ENCODE measurements at places on chromosomes 6 and 20.
A peak's percentile ranks its signal among the peaks of the same experiment; 100 is the strongest.

GRCh38 chr20:10857352-10858070 lies 183.7 kb upstream of the JAG1 start:
- no peak for DNase-seq

GRCh38 chr20:2149507-2149906 lies 47.9 kb downstream of the STK35 start:
- DNase-seq = no peak

DNA sequence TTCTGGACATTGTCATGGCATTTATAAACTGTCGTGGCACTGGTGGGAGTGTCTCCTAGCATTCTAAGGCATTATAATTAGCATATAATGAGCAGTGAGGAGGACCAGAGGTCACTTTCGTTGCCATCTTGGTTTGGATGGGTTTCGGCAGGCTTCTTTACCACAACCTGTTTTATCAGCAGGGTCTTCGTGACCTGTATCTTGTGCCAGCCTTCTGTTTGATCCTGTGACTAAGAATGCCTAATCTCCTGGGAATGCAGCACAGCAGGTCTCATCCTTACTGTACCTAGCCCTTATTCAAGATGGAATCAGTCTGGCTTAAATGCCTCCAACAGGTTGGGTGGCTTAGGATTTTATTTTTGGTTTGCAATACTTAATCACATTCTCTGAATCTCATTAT lies 142.7 kb upstream of the GGTLC1 start:
- DNase-seq = no peak

DNA sequence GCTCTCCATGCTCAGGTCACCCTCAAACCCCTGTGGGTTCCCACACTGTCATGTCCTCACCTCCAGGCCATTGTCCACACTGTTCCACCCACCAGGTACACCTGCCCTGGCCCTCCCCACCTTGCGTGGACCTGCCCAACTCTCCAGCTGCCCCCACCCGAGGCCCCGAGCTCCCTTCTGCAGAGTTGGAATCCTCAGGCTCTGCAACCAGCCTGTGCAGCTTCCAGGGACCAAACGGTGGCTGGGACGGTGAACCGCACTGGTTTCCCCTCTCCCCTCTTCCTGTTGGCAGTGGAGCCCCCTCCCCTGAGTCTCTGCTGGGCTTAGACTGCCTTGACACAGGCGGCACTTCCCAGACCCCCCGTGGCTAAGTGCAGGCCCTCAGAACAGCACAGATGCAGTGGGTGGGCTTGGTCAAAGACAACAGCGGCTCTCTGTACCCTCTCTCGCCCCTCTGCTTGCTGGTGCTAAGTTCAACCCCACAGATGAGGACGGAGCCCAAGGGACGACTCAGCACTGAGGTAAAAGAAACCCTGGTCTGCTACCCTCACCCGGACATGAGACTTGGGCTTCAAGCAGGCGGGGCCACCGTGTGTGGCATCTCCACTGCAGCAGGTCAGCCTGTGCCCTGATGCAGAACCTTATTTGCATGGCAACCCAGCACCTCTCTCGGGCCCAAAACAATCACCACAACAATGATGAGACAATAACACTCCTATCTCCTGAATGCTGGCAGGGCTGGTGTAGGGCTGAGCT lies 11.0 kb downstream of the ZBP1 start:
- DNase-seq = no peak

DNA sequence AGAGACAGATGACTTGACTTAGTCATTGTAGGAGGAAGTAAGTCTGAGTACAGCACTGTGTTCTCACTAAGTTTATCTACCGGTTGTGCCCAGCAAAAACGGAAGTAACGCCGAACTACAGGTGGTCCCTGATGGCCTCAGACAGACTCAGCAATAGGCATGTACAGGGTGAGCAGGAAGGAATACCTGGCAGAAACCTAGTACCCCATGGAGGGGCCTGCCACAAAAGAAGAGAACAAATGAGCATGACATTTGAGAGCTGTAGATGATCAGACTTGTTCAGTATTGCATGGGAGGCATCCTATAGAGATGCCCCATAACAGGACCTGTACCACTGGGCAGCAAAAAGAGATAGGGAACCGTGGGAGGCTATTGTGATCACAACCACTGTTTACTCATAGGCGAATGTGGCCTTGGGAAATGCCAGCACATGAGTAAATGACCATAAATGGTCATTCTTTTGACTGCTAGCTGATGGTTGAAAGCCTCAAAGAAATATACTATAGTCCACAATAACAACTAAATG lies 106.4 kb upstream of the TAB2 start:
- DNase-seq = peak; percentile 51

DNA sequence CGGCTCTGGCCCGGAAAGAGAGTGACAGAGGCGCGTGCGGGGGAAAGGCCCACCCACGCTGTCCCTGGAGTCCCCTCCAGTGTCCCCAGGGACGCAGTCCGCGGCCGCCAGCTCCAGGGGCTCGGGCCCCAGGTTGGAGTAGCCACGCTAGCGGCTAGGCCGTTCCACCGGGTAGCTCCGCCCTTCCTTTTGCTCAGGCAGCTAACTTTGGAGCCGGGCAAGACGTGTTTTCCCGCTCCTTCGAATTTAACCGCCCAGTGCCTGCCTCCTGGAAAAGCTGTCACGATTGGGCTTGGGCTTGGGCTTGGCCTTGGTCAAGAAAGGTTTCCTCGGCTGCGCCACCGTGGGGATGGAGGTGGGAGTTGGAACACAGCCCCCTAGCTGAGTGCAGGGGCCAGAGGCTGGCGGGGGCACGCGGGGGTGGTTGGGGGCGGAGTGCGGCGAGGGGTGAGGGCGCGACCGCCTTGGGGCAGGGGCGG lies 4.7 kb downstream of the LINC00237 start:
- DNase-seq = peak; percentile 12

DNA sequence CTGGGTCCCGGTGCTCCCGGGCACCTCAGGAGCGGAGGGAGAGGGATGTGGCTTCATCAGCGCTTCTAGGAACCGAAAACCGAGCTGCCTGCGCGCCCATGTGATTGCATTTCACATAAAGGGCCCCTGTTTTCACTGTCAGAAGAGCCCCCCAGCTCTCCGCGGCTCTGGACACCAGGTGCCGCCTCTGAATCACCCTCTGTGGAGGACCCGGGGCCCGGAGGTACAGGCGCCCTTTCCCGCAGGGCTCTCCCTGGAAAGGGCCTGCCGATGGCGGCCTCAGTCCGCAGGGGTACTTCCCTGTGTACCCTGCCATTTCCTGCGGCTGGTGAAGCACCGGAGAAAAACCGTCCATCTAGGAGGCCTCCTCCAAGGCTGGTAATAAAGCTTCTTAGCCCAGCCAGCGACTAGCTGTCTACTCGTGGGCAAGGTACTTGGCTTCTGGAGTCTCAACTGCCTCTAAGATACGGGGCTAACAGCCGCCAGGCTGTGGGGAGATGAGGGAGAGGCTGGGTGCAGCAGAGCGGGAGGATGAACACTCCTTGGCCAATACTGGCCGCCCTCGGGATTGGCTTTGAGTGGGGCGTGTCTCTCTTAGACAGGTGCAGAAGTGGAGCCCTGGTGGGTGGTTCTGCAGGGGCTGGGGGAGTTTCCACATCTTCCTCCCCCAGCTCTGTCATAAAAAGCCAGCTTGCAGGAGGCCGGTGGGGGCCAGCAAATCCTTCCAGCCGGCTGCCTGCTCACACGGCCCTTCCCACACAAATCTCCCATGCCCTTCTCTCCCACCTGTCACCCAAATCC lies 1.6 kb downstream of the PPP1R16B start:
- peak; percentile 41 for DNase-seq

DNA sequence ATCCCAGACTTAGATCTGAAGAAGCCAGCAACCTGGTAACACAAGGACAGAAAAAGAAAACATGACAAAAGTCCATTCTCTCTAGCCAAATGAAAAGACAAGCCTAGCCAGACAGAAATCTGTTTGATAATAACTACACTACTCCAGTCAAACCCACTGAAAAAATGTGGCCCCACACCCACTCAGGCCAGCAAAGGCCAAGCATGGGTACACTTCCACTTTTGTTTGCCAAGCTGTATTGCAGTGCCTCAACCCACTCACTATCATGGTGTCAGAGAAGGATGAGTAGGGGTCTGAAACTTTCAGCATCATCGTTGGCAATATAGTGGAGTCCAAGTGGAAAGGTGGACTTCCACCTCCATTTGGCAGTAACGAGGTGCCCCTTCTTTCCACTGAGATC lies 45.8 kb downstream of the EPM2A start:
- DNase-seq = no peak

- DNase-seq = no peak
Measured at GRCh38 chr20:3557237-3557785, 86.5 kb downstream of the ATRN start.

DNA sequence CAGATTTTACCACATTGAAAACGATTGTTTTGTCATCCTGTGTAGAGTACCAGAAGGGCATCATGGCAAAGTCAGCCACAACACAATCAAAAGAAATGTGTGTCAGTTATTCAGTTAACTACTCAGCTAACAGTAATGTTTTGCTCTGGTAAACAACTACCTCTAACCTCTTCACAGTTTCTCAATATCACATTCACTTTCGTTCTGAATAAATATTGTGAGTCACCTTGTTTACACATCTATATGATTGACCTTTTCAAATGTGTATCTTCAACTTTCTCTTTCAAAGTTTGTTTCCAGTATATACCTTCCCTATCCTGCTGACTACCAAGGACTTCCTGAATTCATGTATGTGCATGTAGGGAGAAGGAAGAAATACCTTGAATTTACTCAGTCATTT lies 216.6 kb upstream of the UFL1 start:
- no peak for DNase-seq
